ENCODE measurements at places on chromosomes 12 and 14.

DNA sequence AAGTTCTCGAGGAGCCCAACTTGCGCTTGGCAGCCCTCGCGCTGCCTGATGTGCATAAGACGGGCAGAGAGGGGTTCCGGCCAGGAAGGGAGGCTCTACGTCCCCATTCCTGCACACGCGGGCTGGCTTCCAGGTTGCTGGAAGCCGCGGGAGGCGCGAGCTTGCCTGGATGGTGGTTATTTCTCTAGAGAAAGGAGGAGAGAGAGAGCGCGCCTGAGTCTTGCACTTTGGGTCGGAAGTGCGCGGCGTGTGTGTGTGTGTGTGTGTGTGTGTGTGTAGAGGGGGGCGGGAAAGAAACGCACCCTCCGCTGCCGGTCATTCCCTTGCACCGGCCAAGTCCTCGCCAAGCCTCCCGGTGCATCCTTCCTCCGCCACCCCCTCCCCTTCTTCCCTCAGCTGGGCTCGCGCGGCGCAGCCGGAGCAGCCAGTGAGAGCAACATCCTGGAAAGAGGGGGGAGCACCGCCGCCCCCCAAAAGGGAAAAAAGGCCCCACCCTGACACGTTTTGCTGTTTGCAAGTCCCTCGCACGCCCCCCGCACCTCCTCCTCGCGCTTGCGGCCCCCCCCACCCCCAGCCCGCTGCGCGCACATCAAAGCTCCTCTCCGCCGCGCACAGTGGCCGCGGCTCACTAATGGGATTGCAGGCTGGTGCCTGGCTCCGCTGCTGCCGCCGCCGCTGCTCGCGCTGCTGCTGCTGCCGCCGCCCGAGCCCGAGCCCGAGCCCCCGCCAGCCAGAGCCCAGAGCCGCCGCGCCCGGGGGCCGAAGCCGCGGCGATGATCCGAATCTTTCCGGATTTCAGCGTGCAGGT lies 4.4 kb upstream of the NPAS3 start:
- no peak for DNase-seq

GRCh38 chr12:2170376-2170775 lies 117.6 kb downstream of the CACNA1C start:
- no peak for DNase-seq

GRCh38 chr12:20463913-20464524 lies 95.7 kb downstream of the PDE3A start:
- DNase-seq = peak; percentile 19

DNA sequence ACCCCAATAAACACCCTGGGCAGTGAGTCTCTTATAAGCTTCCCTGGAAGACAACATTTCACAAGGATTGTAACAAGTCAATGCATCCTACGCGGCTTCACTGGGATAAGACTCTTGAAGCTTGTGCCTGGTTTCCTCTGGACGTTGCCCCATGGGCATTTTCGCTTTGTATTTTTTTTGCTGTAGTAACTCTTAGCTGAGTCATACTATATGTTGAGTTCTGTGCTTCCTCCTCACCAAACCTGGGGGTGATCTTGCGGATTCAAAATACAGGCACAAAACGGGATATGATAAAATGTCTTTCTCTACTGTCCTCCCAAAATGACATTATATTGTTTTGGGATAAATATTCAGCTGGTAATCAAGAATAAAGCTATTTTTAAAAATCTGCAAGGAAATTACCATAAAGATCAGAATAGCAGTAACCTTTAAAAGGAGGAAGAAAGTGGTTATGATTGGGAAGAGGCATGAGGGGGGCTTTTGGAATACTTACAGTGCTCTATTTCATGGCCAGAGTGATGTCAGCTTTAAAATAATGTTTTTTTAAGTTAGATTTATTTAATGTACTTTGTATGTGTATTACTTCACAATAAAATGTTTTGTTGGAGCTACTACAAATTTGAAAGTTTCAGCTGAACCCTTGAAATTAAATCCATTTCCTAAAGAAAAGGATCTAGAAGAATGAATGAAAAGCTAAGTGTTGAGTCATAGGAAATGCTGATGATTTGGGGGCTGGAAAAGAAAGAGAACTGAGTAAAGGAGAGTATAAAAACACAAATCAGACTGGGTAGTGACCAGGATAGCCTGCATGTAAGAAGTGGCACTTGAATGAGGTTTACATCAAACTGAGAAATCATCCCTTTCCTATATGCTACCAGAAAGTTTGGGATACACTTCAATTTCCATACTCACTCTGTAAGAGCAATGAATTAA lies 14.7 kb downstream of the BTBD7 start:
- DNase-seq = peak; percentile 92

- DNase-seq = peak; percentile 86
Observed at GRCh38 chr14:55277972-55278740, 6.9 kb downstream of the FBXO34 start.

GRCh38 chr12:91053951-91054715 lies 3.7 kb downstream of the KERA start:
- no peak for DNase-seq

- DNase-seq = no peak
Observed at GRCh38 chr14:103259801-103260628, 74.0 kb upstream of the EIF5 start.

DNA sequence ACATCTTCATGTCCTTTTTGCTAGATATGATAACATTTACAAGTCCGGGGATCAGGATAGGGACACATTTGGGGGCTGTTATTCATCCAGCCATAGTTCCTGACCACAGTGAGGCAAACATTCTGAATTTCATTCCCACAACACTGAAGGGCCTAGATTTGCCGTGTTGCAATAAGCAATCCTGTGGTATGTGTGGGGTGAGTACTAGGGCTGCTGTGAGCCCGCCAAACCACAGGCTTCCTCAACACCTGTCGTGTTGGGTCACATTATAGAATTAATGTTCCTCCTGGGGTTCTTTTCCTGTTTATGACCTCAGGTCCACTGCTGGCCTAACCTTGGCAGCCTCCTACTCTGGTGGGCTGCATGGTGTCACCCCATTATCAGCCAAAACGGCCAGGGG lies 119.2 kb downstream of the TBC1D30 start:
- no peak for DNase-seq

DNA sequence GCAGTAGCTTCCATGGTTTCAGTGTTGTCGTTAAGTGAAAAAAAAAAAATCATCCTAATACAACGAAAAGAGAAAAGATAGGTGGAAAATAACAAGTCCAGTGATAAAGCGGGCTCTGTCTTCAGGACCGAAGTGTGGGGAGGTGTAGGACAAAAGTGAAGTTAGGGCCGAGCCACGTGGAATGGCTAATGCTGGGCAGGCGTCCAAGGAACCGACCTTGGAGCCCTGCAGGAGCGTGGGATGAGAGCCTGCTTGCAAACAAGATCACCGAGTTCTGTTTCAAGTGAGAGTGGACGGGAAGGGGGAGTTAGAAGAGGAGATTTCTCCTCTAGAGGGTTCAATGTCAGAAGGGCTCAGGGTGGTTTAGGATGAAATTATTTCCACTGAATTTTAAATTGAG lies 22.2 kb downstream of the A2ML1 start:
- no peak for DNase-seq

DNA sequence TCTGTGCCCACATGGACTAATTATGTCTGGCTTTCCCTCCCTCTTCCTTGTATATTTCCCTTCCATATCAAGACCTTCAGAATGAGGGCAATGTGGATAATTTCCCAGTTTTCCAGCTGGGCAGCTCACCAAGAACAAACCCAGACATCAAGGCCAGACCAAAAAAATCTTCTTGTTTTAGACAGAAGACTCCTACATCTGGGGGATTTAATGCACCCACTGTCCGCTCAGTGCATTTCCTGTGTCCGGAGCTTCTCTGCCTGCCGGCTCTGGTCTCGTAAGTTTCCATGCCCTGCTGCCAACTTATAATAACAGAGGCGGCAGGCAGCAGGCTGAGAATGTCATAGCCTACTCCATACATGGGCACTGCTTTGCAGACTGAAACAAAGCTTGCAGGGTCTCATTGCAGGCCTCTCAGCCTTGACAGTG lies 207.2 kb upstream of the BCL2L14 start:
- DNase-seq = no peak

DNA sequence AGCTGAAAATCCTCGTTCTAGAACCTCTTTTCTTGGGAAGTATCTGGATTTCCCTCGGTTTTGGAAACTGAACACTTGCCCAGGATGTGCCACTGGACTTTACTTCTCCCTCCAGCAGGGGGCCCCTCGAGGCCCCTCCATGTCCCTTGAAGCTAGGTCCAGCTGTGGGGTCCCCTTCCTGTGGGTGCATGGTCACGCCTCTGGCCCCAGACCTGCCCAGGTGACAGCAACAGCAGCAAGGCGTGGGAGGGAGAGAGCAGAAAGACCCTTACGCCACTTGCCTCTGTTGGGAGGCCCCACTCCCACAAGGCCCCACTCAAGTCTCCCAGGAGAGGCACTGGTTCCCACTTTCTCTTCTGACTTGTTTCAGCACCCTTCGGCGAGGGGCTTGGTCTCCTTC lies 3.1 kb downstream of the SLC25A29 start:
- no peak for DNase-seq

DNA sequence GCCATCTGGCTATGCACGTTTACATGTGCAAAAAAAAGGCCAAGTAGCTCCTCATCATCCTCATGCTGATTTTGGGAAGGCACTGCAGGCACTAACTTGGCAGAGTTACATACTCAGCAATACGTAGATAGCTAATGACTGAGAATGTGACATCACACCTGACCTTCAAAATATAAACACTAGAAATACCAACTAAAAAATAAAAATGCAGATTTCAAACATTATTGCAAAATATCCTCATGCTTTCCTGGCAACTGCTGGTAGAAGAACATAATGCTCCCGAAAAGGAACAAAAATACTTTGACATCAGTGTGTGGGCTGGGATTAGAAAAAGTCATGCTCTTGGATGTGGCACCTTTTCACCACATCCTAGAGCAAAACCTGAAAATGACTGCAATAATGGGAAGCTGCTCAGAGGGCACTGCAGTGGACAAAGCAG lies 153.2 kb upstream of the ABCD2 start:
- DNase-seq = no peak

- DNase-seq = no peak
Observed at GRCh38 chr12:67430708-67431335, 161.7 kb downstream of the CAND1 start.

DNA sequence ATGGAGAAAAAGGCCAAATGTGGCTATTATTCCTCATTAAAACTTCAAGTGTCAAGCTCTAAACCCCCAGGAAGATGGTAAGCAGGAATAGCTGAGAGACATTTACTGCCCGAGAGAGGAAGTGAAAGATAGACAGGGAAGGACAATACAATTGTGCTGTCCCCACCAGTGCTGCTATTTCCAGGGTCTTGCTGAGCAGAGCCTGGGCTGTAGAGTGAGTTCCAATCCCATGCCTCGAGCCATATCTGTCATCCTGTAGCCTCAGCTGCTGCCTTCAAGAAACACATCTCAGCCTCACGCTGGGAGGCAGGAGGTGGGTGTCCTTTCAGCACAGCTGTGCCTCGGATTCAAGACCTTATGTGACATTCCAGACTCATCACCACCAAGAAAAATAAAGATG lies 114.0 kb downstream of the RPAP3 start:
- DNase-seq = no peak

DNA sequence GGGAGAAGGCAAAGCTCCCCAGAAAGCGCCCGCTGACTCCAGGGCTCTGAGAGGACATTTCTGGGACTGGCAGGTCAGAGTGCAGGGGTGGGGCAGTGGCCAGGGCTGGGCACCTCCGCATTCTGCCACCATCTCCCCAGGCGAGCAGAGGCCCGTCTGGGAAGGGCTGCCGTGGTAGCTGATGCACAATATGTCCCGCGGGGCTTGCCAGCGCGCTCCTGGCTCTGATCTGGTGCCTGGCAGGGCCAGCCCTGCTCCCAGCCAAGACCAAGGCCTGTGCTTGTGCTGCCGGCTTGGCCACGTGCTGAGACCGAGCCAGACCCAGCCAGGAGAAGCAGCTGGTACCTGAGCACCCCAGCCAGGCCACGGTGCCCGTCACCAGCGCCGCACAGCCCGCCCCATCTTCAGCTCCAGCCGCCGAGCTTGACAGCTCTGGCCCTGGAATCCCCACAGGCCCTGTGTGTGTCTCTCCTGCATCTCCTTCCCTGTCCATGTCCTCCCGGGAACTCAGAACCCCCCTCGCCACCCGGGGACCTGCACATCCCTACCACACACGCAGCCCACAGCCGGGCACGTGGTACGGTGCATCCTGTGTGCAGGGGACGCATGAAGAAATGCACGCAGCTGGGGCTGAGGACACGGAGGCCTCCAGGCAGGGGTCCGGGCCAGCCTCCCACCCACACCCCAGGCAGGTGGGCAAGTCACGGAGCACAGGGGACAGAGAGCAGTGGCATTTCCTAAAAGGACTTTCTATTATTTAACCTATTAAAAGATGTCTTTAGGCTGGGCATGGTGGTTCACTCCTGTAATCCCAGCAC lies 68.6 kb upstream of the C14orf180 start:
- DNase-seq = no peak

GRCh38 chr12:113325916-113326315 lies 9.0 kb downstream of the SLC8B1 start:
- DNase-seq = no peak

DNA sequence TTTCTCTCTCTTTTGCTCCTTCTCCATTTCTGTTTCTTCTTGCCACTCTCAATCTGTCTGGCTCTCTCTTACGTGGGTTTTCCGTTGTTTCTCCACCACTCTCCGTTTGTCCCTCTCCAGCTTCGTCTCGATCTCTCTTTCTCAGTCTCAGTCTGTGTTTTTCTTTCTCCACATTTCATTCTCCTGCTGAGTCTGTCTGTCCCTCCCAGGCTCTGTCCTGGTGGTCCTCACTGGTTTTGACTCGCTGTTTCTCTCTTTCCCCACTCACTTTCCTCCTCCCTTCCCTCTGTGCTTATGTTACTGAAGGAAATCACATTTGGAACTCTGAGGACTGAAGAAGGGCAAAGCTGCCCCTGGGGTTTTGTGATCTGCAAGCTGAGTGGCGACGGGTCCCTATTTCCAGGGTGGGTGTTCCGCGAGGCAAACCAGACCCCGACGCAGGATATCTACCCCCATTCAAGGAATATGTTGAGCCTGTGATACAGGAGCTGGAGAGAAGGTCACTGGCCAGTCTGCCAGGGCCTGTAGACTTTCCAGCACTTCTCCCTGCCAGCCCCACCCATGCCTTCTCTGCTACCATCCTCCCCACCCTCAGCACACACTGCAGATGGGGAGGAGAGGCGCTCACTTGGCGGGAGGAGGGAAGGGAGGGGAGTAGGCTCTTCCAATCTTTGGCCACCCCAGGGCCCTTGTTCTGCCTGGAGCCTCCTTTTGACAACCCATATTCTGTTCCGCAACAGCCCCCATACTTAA lies 102.7 kb upstream of the MAP1LC3B2 start:
- DNase-seq = no peak
